ENCODE measurements at places on chromosomes 3 and 15.
A peak's percentile ranks its signal among the peaks of the same experiment; 100 is the strongest.

- DNase-seq: no peak
These were observed 54.3 kb upstream of the THSD4 start for GRCh38 chr15:71060983-71061382.

DNA sequence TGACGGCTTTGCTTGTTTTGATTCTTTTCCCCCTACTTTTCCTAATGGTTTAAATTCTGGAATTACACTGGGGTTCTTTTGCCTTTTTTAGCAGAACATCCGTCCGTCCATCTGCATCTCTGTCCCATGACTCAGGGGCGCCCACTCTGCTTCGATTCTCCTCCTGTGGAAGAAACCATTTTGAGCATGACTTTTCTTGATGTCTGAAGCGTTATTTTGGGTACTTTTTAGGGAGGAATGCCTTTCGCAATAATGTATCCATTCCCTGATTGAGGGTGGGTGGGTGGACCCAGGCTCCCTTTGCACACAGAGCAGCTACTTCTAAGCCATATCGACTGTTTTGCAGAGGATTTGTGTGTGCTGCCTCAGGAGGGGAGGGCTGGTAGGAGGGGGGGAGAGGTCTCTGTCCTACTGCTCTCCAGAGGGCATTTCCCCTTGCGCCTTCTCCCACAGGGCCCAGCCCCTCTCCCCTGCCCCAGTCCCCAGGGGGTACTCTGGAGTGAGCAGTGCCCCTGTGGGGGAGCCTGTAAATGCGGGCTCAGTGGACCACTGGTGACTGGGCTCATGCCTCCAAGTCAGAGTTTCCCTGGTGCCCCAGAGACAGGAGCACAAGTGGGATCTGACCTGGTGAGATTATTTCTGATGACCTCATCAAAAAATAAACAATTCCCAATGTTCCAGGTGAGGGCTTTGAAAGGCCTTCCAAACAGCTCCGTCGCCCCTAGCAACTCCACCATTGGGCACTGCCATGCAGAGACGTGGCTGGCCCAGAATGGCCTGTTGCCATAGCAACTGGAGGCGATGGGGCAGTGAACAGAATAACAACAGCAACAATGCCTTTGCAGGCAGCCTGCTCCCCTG is 19.5 kb upstream of the BSN start:
- no peak for DNase-seq

DNA sequence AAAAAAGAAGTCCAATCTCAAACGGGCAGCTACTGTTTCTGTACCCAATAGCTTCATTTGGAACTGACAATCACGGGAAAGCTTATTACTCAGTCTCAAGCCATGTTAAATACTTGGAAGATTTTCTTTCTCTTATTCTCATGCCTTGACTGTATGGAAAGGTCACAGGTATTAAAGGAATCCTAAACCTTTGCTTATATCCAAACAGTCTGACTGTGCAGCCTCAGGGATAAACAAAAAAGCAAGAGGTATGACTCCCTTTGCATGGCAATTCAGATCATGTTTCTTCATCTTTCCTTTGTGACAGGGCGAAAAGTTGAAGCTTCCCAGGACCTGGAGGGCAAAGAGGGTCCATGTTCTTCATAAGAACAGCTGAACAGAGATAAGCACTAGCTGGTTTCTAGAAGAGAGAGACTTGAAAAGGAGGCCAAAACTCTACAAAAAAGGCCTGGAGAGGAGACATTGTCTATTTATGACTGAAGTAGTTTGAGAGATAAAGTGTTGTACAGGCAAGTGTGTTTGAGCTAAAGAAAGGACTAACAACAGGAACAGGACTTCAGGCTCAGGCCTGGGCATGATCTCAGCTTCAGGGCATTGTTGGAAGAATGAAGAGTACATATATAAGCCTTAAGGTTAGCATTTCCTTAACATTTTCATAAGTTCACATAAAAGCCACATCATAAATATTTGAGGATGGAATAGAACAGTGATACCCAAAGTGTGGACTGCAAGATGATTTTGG is 231.0 kb upstream of the THRB start:
- peak; percentile 56 for DNase-seq

- no peak for DNase-seq
These were observed 19.0 kb downstream of the AGTR1 start for GRCh38 chr3:148716657-148717056.

GRCh38 chr15:70063980-70064379 is 33.7 kb downstream of the TLE3 start:
- no peak for DNase-seq

DNA sequence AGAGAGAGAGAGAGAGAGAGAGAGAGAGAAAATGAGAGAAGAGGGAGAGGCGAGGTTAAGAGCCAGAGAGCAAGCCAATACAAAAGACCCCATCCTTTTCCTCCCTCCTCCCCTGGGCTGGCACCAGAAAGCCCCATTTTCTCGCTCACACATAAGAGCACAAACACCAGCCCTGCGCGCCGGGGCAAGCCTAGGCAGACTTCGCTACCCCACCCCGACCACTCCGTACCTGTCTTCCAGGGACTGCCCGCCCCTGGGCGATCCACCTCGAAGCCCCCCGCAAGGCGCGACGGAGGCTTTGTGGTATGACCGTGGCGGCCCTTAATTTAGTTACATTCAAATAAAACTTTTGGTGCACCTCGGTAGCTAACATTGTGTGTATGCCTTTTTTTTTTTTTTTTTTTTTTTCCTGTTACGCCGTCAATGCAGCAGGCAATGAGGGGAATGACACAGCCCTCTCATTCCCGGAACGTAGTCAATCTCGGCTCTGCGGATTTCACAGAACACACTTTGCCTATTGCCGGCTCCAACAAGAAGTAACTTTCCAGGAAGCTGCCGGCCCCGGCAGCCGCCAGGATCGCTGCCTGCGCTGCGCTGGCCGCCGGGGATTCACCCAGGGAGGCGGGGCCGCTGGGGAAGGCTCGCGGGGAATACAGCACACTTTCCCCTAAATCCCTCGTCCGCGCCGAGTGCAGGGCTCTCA is 7.7 kb downstream of the BCL6 start:
- peak; percentile 65 for DNase-seq

DNA sequence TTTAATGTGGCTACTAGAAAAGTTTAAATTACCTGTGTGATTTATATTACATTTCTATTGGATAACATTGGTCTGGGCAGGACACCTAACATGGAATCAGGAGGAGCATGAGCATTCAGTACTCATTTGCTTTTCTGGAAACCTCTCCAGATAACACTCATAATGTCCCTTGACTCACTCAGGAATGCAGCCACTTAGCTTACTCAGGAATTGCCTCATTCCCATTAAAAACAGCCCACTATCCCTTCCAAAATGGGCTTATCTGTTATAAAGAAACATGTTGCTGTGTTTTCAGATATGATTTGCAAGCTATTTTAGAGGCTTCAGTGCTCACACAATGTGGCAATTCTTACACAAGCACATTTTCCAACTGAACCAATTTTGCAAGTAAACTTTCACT is 17.1 kb downstream of the GBE1 start:
- DNase-seq: peak; percentile 80

DNA sequence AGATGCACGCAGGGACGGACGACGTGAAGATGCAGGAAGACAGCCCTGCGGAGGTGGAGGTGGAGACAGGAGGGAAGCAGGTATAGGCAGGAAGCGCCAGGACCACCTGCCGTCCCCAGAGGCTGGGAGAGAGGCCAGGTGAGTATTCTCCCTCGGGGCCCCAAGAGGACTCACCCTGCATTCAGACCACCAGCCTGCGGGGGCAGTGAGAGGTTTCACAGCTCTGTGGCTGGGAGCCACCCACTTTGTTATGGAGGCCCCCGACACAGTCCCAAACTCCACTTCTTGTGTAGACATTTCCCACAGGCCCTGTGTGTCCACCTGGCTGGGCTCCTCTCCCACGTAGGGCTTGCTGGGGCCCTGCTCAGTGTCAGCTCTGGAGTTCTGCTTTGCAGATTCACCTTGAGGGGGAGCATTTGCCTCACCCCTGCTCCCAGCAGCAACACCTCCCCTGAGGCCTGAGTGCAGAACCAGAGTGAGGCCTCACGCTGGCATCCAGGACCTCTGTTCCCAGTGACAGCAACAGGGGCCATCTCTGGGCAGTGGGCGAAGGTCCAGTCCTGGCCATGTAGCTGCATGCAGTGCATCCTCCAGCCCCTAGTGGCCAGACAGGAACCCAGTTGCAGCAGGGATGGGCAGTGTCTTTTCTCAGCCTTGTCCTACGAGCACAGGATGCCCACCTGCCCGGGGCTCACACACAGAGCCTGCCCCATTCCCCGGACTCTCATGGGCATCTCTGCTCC is 119.4 kb upstream of the IQSEC1 start:
- DNase-seq: peak; percentile 11

GRCh38 chr3:48405971-48406370 is 23.9 kb downstream of the PLXNB1 start:
- DNase-seq: no peak

DNA sequence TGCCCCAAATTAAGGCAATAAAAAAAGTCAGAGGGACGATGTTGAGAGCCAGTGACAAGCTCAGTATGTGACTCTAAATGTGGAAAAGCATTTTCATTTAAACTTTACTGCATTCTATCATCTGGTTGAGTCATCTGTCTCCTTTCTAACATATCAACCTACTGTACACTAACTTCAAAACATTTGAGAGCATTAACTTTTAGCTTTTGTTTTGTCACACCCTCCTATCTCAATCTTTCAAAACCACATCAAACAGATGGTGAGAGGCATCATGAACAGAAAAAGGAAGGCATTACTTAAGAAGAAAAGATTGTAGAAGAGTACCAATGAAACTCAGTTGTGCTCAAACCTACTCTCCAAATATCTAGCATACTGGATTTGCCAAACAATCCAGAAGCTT is 4.8 kb downstream of the LRRC58 start:
- no peak for DNase-seq

DNA sequence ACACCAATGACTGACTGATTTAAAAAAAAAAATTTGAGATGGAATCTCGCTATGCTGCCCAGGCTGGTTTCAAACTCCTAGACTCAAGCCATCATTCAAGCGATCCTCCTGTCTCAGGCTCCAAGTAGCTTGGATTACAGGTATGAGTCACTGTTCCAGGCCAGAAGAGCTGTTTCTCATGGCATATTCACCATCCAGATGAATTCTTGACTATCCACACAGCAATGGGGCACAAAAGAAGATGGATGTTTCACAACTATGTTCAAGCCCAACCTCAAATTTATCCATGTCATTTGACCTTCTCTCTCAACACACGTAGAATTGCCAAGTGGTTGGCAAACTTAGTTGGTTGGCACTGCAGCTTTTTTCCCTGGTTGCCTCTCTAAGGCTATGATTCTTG is 40.6 kb downstream of the PRICKLE2 start:
- peak; percentile 91 for DNase-seq

- peak; percentile 18 for DNase-seq
These were observed 29.4 kb upstream of the GUCA1C start for GRCh38 chr3:108983051-108983450.

DNA sequence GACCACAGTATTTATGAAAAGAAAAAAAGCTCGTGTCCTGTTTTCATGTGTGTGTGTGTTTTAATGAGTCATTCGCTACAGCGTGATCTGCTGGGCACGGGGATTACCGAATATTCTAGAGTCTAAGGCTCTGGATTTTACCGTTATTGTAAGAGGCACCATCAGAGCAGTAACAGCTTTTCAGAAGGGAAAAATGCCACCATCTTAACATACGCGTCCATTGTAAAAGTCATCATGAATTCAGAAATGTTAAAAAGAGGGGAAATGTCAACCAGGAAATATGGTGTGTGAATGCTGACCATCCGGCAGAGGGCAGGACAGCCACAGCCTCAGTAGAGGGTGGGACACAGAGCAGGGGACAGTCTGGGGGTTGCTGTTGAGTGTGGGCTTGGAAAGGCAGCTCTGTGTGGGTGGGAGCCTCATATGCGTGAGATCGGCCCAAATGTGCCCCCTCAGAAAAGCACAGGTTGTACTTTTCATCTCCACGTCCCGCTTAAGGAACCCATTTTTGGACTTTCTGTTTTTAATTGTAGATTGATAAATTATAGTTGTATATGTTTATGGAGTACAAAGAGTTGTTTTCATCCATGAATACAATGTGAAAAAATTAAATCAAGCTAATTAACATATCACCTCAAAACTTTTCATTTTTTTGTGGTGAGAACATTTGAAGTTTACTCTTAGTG is 69.6 kb downstream of the ASB7 start:
- no peak for DNase-seq
